ENCODE measurements at places on chromosomes 5 and 9. TPM values are rescaled to one million over a fixed set of nuclear protein-coding genes. Genes with fewer than 3 reads are reported as not detected.

DNA sequence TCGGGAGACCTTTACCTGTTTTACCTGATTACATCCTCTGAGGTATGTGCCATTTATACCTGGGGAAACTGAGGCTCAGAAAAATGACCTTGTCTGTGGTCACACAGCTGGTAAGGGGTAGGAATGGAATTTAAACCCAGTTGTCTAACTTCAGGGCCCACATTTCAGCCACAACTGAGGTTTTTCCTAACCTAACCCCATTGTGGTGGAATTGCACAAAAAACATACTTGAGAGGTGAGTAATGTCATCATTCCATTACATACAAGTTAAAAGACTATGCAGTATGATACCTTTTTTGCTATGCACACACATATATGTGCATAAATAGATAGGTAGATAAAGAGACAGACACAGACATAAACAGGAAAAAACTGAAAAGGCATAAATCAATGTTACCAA lies 14.1 kb downstream of the FGF1 start:
- no peaks in the 10 kb centered on the region for H3K36me3 ChIP-seq
- H3K4me3 ChIP-seq, result no peak overlapping the region
- no peak for DNase-seq
- no peaks in the 10 kb centered on the region for H3K4me1 ChIP-seq
- no peak overlapping the region for H3K27ac ChIP-seq

- H3K27ac ChIP-seq, result no peak overlapping the region
- no peak overlapping the region for H3K4me3 ChIP-seq
- no peak for DNase-seq
- peaks cover 7% of the 10 kb centered on the region for H3K4me1 ChIP-seq
- no peaks in the 10 kb centered on the region for H3K36me3 ChIP-seq
- H3K27me3 ChIP-seq, result no peaks in the 10 kb centered on the region
Observed at GRCh38 chr5:154200221-154200620, 9.7 kb downstream of the GALNT10 start.

The ZBTB6 gene
- total RNA-seq, result 5.1 TPM

GRCh38 chr5:61768692-61769281 lies 436.7 kb downstream of the ZSWIM6 start:
- no peaks in the 10 kb centered on the region for H3K4me1 ChIP-seq
- H3K4me3 ChIP-seq, result no peak overlapping the region
- no peaks in the 10 kb centered on the region for H3K27me3 ChIP-seq
- H3K36me3 ChIP-seq, result no peaks in the 10 kb centered on the region
- no peak overlapping the region for H3K27ac ChIP-seq

DNA sequence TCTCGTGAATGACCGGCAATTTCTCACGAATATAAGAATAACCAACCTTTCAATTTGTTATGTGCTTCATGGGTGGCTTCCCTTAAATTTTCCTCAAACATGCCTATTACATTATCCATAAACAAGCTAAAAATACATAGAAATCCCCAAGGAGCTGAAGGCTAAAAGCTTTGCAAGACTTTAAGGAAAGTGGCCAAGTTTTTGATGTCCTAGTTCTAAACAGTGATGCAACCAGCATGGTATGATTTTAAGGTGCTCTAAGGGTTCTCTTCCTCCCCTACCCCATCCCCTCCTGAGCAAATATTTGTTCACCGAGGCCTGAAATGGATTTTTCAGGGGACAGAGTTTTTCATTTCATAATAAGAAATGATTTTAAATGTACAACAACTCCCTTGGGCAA lies 79.8 kb downstream of the RGS7BP start:
- no peaks in the 10 kb centered on the region for H3K27me3 ChIP-seq
- no peak for DNase-seq
- H3K27ac ChIP-seq, result no peak overlapping the region
- no peaks in the 10 kb centered on the region for H3K36me3 ChIP-seq
- no peak overlapping the region for H3K4me3 ChIP-seq

Data from liver (tissue), 10 donors.